ENCODE measurements at places on chromosomes 4 and X.

DNA sequence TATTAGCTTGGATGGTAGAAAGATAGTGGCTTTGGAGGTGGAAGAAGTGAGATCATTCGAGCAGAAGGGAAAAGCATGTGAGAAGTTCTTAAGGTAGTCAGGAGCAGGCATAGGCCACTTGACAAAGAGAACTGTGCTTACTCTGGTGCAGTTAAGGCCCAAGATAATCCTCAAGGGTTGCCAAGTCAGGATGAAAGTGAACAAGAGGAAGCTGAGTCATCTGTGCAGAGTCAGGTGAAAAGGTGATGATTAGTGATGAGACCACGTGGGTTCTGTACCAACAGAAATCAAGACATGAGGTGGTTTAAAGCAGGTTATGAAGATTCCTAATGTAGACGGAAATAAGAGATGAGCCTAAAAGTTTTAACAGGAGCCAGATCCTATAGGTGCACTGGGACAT, 369.8 kb downstream of the DTHD1 start:
- DNase-seq, result no peak

DNA sequence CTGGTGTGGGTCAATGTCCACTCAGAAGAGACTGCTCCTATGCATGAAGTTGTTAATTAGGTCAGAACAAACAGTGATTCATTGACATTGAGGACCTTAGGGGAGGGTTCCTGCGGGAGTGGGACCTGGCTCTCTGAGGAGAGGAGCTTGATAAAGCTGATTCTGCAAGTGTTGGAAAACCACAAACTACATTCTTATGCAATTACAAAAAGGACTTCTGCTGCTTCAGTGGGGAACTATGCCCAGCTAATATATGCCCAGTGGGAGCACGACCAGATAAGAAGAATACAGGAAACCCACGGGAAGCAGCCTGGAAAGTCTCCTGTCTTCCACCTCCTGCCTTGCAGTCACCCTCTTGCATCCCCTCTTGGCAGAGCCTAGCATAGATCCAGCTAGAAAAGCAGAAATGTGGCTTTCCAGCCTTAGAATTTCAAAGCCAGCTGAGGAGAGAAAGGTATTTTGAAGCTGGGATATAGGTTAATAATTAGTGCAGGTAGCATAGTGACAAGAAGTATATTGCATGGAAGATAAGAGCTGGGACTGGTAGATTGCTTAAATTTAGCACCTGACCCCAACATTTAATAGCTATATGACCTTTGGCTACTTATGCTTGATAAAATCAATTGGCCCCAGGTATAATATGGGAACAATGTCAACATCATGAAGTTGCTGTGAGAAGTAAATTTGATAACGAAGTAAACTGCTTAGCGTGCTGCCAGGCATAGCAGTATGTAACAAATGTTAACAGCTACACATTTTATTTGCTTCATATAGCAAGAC, 34.9 kb upstream of the UGT8 start:
- no peak for DNase-seq

GRCh38 chrX:85963736-85964135, 83.6 kb downstream of the CHM start:
- no peak for DNase-seq

GRCh38 chrX:71615954-71616353, 2.4 kb downstream of the CXCR3 start:
- no peak for DNase-seq

GRCh38 chr4:77662396-77662795, 56.8 kb downstream of the CXCL13 start:
- no peak for DNase-seq

GRCh38 chrX:120499301-120500072, 30.4 kb upstream of the LAMP2 start:
- no peak for DNase-seq

- no peak for DNase-seq
Observed at GRCh38 chrX:40012868-40013265, 84.9 kb downstream of the BCOR start.

GRCh38 chr4:72325215-72325614, 243.8 kb downstream of the ADAMTS3 start:
- DNase-seq, result no peak

DNA sequence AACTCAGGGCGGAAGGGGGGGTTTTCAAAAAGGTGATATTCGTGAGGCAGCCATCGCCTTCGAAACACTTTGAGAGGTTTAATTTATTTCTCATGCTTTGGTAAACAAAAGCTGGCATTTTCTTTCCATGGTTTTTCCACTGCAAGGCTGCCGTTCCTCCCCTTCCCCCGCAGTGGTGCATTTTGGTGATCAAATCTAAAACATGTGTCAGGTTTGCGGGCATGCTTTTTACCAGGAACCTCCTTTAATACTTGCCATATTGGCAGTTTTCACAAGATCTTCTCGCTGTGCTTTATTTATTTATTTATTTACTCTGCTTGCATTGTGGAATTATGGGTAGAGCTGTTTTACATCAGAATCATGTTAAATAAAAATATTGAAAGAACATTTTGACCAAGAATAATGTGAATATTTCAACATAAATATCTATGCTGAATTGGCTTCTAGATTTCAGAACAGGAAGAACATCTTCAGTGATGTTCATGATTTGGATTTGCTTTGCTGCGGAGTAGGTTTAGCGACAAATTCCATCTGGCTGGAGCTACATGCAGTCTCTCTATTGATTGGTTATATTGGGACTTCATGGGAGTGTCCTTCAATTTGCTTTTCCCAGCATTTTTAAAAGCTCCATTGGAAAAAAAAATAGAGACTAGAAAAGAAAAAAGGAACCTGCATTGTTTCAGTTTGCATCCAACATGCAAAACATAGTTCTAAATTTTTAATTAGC, 54.4 kb downstream of the STOX2 start:
- DNase-seq, result no peak

DNA sequence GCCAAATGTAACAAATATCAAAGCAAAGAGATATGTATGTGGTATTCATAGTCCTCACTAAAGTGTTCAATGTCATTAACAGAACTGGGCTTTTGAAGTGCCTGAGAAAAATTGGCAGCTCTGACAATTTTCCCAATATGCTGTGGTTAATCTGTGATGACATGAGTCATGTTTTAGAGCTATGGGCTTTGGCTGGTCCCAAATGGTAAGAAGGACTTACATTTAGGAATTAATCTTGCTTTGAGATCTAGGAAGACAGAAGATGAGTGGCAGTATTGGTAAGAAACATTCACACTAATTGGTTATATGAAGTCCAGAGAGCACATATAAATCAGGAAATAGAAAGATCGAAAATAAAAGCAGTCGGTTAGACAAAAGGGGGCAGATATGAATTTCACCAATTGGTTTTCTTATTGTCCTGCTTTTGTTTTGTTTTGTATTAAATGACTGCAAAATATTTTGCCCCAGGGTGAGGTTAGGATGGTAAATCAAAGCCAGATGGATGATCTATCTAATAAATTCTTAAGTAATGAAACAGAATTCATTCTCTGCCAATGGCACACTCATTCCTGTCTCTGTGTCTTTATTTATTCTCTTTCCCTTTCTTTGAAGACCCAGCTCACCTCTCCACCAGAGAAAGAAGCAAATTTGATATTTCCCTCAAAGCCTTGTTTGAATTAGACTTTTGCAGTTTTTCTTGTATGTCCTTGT, 993.1 kb downstream of the RPA4 start:
- DNase-seq, result no peak

All from stimulated activated CD8-positive, alpha-beta memory T cell treated with anti-CD3 and anti-CD28 coated beads, Interleukin-15, amount 100 ng/mL, for 24 hours (primary cell).